ENCODE measurements at places on chromosomes 6 and 20. TPM values are rescaled to one million over a fixed set of nuclear protein-coding genes. Genes with fewer than 3 reads are reported as not detected.

HSD17B8 gene
- polyA plus RNA-seq, result 31.2 TPM

CLDN20 gene
- polyA plus RNA-seq, result 1.1 TPM

LAMA5 gene
- 158 TPM for polyA plus RNA-seq

BPIFA1 gene
- not detected for polyA plus RNA-seq

LHFPL5 gene
- polyA plus RNA-seq, result 0.40 TPM
